Stimulated activated CD4-positive, alpha-beta T cell treated with anti-CD3 and anti-CD28 coated beads, TNF-alpha, amount 100 ng/mL, for 4 hours (primary cell): ENCODE measurements at places on chromosomes 7 and 10.

DNA sequence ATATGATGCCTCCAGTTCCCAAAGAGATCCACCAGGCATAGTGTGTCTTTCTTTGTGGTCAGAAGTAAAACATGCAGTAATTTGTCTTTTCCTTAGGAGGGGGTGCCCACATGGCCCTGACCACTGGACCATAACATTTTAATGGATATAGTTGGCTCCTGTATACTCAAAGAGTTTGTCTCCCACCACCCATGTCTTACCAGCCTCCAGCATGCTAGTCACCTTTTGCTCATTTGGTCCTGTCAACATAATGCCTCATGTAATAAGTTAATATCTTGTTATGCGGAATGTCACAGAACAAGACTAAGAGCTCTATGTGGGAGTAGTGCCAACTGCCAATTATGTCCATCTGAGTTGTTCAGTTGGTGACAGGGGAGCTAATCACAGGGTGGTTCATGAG lies 83.4 kb upstream of the IFRD1 start:
- DNase-seq, result no peak

DNA sequence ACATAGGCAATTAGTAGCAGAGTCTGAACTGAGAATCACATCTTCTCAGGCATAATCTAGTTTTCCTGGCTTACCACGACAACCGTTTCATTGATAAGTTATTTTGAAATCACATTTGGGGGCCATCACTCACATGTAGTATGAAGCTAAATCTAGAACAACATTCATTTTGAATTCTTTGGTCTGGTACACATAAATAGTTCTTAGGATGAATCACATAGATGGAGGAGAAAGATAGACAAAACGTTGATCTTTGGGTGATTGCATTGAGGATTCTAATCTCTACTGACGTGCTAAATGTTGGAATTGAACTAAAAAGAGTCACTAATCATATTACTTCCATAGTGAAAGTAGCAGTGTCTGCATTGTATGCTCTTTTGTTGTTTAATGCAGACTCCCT lies 1022.6 kb downstream of the LRMDA start:
- no peak for DNase-seq

DNA sequence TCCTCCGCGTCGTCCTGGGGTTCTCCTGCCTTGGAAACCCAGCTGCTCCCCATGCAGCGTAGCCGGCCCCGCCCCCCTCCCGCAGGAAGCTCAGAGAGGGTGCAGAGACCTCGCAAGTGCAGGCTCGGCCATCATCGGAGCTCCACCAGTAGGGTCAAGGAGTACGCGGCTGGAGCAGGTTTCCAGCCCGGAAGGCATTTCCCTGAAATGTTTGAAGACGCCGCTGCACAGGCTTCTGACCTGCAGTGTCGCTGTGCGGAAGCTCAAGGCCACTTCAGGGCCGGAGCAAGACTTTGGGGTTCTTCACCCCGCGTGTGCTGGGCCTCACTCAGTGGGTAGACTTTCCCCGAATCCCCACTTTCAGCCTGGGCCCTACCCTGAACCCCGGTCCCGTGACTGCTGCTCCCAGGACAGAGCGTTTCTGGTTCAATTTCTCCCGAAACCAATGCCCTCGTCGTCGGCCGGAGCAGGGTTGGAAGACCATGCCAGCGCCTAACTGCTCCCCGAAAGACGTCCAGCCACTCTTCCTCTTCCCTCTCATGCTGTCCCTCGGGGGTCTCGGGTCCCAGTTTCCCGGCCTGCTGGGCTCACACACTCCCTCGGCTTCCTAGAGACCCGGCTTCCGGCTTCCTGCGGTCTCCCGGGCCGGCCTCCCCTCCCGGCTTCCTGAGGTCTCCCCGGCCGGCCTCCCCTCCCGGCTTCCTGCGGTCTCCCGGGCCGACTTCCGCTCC lies 52.1 kb downstream of the INSIG1 start:
- no peak for DNase-seq

GRCh38 chr10:26755443-26755903 lies 58.0 kb downstream of the PDSS1 start:
- DNase-seq, result no peak

GRCh38 chr10:123517426-123517825 lies 148.7 kb upstream of the GPR26 start:
- DNase-seq, result no peak

DNA sequence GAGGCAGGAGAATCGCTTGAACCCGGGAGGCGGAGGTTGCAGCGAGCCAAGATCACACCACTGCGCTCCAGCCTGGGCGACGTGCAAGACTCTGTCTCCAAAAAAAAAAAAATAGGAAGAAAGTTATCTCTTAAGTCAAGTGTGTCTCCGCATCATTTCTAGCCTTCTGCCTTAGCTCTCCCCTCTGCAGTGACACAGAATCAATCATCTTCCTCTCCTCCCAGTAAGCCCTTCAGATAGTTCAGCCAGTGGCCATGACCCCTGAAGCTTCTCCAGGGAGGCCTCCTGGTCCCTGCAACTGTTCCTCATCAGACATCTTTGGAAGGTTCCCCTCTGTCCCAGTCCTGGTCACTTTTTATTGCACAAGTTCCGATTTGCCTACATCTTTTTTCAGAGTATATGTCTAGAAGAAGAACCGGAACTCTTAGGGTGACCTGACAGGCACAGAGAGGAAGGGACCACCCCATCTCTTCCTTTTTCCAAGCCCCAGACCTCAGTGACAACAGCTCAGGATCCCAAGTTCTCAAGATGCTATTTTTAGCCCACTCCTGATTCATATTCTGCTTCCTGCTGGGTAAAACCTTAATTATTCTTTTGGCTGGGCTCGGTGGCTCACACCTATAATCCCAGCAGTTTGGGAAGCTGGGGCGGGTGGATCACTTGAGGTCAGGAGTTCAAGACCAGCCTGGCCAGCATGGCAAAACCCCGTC lies 6.6 kb upstream of the RHBDD2 start:
- DNase-seq, result no peak

DNA sequence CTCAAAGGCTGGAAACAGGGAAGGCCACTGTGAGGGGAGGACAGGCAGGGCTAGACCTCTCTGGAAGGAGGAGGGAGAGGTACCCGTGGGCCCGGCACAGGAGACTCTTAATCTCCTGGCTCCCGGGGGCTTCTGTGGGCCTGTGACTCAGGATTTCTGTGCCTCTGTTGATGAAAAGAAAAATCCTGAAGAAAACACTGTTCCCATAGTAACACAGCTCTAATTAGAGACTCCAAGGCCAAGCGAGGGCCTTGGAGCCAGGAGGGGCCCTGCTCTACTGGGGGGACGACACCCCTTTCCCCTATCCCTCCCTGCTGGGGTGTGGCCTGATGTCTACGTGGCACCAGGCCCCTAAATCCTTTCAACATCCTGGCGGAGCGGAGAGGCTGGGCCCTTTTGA lies 174.1 kb upstream of the TNRC18 start:
- DNase-seq, result no peak

DNA sequence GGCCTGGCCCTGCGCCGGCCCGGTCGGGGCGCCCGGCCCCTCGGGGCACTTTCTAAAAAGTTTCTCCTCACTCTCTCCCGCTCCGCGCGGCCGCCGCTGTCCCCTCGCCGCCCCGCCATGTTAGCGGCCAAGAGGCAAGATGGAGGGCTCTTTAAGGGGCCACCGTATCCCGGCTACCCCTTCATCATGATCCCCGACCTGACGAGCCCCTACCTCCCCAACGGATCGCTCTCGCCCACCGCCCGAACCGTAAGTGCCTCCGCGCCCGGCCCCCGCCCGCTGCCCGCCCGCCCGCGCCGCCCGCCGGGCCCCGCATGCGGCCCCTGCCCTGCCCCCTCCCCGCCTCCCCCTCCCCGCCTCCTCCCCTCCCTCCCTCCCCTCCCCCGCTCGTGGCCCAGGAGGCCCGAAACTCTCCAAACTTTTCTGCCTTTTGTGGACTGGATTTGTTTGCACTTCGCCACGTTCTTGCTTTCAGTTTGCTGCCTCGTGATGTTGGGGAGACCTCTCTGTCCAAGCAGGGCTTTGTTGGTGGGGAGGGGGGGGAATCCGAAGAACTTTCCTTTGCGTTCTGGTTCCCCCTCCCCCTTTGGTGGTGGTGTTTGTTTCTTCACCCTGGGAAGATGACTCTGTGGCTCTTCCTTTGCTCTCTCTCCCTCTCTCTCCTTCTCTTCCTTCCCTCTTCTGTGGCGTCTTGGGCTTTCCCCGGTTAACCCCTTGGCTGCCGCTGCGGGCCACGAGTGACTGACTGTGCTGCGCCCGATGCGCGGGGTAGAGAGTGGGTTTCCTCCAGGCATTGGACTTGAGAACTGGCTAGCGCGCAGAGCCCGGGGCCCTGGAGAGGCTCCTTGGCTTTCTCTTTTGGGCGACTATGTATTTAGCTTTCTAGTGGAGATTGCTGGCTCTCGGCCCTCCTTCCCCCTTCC lies 1.6 kb downstream of the TCF7L2 start:
- DNase-seq, result no peak

DNA sequence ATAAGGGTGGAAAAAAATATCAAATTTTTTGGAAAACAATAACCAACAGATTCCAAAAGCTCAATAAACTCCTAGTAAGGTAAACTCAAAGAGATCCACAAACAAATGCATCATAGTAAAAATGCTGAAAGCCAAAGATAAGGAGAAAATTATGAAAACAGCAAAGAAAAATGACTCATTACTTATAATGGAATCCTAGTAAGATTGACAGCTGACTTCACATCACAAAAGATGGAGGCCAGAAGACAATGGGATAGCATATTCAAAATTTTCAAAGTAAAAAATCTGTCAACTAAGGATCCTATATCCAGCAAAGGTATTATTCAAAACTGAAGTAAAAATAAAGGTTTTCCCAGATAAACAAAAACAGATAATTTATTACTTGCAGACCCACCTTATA lies 183.4 kb upstream of the VIPR2 start:
- no peak for DNase-seq
